ENCODE measurements at places on chromosomes 4 and X. TPM values are rescaled to one million over a fixed set of nuclear protein-coding genes. Genes with fewer than 3 reads are reported as not detected.

GRCh38 chr4:140533951-140534480, 10.0 kb downstream of the ELMOD2 start:
- no peak for DNase-seq

- DNase-seq, result no peak
These were observed 4.2 kb upstream of the TMEM154 start for GRCh38 chr4:152684007-152684406.

GRCh38 chr4:7759635-7760034, 180.0 kb downstream of the AFAP1 start:
- no peak for DNase-seq

DNA sequence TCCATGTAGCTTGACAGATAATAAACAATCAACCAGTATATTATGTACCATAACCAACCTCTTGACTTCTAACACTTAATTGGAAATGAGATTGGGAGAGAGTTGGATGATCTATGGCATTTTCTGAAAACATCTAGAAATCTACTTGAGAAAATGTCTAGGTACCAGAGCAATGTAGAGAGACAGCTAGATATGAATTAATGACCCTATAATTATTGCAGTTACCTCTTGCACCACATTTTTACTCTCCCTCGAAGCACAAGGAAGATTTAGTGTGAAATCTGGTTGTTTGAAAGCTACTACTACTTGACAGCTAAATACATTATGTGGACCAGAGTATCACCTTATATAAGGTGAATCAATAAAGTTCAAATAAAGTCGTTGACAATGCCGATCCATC, 1534.4 kb upstream of the IGFBP7 start:
- DNase-seq, result no peak

APBB2 gene
- total RNA-seq, result 56.4 TPM

DNA sequence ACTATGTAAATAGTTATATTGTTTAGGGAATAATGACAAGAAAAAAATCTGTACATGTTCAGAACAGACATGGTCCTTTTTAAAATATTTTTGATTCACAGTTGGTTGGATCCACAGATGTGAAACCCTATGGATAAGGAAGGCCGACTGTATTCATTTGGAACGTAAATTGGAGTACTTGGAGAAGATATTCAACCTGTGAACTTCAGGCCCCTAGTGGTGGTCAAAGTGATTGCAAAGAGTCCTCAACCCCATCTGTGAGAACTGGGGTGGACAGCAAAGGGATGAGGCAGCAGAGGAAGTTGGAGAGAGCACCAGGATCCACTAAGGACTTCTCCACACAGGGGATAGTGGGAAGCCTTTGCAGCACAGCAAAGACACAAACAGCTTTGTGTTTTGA, 6.2 kb upstream of the CXCL13 start:
- DNase-seq, result peak; percentile 75

DGKK gene
- 8.1 TPM for total RNA-seq

DNA sequence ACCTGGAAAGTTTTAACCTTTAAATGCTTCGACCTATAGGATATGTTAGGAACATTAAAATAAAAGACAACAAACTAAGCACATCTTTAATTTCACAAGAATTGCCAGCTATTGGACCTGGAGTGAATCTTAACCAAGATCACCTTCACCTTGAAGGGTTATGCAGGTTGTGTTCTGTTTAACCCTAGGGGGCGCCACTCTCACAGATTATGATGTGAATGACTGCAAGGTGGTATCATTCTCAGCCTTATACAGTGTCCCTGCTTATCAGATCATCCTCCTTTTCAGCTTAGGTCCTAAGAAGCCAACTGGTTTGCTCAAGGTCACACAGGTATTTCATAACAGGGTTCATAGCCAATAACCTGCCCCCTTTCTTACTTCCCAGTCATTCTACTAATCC, 23.5 kb downstream of the INTS6L start:
- peak; percentile 73 for DNase-seq

XAGE1B gene
- not detected for total RNA-seq

DNA sequence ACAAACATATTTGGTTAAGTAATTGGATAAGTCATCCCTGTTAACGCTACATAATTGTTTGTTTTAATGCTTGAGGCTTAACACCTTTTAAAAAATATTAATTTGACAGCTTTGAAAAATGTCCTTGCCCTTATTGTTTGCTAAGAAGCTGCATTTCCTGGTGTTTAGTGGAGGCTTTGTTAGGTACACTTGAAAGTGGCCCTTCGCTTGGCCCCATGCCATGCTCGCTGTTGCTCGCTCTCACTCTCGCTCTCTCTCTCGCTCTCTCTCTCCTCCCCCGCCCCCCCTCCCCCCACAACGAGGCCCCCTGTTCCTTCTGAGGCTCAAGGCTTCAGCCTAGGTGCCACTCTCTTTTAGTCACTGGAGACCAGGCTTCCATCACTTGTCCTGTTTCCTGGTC, 139.6 kb downstream of the DCLK2 start:
- DNase-seq, result no peak

DNA sequence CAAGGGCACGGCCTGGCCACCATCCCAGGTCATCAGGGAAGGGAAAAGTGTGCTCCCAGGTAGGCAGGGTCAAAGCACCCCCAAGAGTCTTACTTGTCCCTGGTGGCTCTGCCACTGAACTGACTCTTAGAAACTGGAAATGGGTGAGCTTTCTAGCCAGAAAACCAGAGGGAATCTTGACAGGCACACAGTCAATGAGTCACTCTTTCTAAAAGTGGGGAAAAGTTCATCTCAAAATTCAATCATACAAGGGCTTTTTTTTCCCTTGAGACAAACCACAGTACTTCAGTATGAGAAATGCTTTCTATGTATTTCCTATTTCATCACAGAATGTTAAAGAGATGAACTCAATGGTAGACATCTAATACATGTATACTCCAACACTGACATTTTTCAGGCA, 12.5 kb downstream of the HPF1 start:
- no peak for DNase-seq

CT45A3 gene
- total RNA-seq, result not detected

DNA sequence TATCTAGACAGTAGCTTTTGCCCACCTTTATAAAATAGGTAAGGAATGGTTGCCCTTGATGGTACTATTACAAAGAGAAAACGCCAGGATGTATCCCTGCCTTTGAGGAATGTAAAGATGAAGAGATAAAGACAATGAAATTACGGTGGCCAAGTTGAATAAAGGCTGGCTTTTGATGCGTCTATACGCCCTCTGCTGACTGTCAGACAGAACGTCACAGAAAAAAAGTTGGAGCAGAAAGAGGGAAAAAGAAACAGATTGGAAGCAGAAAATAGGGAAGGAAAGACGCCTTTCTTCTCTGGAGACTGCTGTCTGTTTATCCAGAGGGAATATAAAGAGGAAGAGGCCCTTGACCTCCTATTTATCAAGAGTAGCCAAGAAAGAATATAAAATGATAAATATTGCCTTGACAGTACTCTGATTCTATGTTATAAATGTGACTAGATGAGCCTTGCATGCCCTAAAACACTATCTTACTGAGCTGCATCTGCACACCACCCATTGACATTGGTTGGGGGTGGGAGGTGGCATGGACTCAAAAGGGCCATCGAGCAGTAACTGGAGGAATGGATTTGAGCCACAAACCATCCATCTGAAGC, 30.6 kb downstream of the PCDH19 start:
- DNase-seq, result peak; percentile 58

SYAP1 gene
- total RNA-seq, result 19.3 TPM

CT45A2 gene
- total RNA-seq, result not detected

DNA sequence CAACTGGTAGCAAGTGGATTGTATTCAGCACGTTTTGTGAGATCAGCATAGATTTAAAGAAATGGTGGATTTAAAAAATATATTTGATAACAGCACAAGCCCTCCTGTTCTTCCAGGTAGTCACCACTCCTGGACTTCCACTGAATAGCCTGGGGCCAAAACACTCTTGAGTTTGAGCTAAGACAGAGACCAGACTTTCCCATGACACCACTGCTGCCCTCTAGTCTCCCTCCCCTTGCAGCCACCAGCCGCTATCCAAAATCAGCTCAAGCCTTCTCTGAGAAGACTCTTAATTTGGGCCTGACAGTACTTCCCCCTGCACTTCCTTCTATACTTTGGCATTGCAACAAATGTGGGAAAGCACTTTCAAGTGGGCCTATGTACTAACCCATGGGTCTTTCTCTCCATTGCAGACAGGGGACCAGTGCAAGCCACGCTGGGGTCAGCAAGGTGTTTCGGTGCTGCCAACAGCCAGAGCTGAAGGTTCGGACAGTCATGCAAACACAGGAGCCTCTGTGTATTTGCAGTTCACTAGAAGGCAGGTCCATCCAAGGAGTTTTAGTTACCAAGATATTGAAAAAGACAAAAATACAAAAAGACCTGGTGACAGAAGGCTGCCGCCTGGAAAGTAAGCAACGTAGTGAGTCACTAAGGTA, 40.5 kb upstream of the KLHL13 start:
- peak; percentile 3 for DNase-seq

DNA sequence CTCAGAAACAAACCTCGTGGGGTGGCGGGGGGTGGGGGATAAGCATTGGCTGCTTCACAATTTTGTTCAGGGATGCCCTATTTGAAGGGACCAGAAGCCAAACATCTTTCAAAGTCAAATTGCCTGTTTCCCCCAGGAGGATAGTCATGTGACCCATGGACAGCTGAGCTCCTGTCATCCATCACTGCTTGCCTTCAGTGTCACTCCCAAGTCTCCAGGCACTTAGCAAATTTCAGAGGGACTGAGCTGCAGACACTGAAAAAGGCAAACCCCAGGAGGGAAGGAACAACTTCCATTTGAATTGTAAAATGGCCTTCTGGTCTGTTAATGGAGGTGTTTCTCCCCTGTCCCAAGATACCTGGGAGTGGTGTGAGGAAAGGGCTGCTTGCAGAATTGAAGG, 73.4 kb downstream of the FRMPD3 start:
- no peak for DNase-seq

GRCh38 chr4:4320951-4321714, 31.1 kb downstream of the ZBTB49 start:
- DNase-seq, result no peak

DNA sequence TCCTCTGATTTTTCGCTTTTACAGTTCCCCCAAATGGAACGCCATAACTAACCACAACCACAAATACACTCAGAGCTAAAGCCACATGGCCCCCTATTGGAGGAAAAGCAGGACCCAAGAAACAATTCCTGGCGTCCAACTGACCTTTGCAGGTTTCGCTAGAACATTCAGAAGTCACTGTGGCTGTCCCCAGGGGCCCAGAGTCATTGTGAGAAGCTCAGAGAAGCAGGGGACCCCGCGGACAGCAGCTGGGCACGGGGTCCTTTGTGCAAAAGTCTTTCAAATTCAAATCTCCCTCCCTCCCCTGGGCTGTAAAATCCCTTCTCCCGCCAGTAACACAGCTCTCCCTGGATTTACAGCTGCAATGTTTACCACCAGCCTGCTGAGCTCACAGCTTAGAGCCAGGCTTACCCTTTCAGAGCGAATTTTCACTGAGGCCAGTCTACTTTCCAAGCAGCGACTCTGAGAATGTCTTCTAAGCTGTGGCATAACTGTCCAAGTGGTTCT, 214.8 kb downstream of the CRLF2 start:
- peak; percentile 74 for DNase-seq

RNF212 gene
- total RNA-seq, result 11.8 TPM

DNA sequence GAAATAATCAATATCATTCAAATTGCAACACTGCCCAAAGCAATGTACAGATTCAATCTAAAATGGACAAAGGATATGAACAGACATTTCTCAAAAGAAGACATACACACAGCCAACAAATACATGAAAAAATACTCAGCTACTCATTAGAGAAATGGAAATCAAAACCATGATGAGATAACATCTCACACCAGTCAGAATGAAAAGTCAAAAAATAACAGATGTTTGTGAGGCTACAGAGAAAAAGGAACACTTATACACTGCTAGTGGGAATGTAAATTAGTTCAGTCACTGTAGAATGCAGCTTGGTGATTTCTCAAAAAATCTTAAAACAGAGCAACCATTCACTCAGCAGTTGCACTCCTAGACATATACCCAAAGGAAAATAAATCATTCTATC, 205.2 kb downstream of the DKK2 start:
- no peak for DNase-seq

GRCh38 chrX:17459008-17459611, 84.1 kb downstream of the NHS start:
- no peak for DNase-seq

DNA sequence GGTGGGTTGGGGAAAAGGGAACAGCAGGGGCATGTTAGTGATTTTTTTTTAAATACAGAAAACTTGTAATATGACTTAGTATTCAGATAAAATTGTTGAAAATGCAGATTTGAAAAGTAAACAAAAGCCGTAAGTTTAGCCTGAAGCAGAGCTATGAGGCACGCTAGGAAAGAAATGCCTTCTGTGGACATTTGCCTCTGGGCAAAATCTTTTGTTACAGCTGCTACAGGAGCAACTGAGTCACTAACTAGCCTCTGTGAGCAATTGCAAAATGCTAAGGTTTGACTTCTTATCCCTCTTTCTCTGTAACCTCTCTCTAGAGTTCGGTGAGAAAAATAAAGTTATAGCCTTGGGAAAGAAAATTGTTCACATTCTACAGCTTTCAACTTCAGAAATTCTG, 350.0 kb downstream of the SLC7A11 start:
- DNase-seq, result no peak

IGBP1 gene
- 33.4 TPM for total RNA-seq

PRKG2 gene
- 3.0 TPM for total RNA-seq

TNMD gene
- total RNA-seq, result 4.4 TPM

DNA sequence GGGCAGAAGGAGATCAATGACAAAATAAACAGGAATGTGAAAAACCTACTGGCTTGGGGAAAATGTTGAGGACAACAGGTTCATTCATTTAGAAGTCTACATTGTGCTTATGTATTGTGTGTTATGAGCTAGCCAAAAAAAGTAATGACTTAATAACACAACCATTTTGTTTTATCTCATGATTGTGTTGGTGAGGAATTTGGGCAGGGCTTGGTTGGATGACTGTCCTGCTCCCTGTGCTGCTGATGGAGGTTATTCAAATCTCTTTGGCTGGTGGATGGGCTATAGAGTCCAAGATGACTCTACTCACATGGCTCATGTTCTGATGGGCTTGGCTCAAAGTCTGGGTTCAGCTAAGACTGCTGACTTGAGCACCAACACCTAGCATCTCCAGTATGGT, 116.3 kb downstream of the HS3ST1 start:
- no peak for DNase-seq

- no peak for DNase-seq
These were observed 11.2 kb downstream of the PAGE3 start for GRCh38 chrX:55253528-55253927.

GRCh38 chrX:69510137-69510715, 6.1 kb downstream of the NALF2 start:
- no peak for DNase-seq

- no peak for DNase-seq
These were observed 44.5 kb upstream of the IL1RAPL1 start for GRCh38 chrX:28542791-28543190.
